ENCODE measurements at places on chromosomes 3 and 15.
A peak's percentile ranks its signal among the peaks of the same experiment; 100 is the strongest.

DNA sequence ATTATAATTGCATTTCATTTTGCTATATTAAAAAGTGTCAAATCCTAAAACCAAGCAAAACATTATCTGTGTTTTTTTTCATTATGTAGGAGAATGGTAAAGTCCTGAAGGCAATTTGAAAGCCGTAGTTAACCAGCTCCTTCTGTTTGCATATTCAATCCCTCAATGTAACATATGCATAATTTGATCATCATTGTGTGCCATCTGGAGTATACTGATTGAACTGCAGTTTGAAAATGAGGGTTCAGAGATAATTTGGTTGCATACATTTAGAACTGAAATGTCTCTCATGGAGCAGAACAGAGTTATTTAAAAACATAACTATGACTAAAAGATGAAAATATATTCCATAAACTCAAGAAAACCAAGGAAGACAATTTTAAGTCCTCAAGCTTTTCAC lies 518.6 kb downstream of the GBE1 start:
- H3K27me3 ChIP-seq, result no peaks in the 10 kb centered on the region
- no peak overlapping the region for H3K4me3 ChIP-seq
- H3K36me3 ChIP-seq, result no peaks in the 10 kb centered on the region
- no peak overlapping the region for H3K27ac ChIP-seq
- no peaks in the 10 kb centered on the region for H3K4me1 ChIP-seq
- no peak for DNase-seq

- DNase-seq, result no peak
- H3K27me3 ChIP-seq, result no peaks in the 10 kb centered on the region
- H3K36me3 ChIP-seq, result no peaks in the 10 kb centered on the region
- H3K4me3 ChIP-seq, result peak overlapping the region; percentile 84
Measured at GRCh38 chr3:25665315-25666280, 891 bp upstream of the TOP2B start.

DNA sequence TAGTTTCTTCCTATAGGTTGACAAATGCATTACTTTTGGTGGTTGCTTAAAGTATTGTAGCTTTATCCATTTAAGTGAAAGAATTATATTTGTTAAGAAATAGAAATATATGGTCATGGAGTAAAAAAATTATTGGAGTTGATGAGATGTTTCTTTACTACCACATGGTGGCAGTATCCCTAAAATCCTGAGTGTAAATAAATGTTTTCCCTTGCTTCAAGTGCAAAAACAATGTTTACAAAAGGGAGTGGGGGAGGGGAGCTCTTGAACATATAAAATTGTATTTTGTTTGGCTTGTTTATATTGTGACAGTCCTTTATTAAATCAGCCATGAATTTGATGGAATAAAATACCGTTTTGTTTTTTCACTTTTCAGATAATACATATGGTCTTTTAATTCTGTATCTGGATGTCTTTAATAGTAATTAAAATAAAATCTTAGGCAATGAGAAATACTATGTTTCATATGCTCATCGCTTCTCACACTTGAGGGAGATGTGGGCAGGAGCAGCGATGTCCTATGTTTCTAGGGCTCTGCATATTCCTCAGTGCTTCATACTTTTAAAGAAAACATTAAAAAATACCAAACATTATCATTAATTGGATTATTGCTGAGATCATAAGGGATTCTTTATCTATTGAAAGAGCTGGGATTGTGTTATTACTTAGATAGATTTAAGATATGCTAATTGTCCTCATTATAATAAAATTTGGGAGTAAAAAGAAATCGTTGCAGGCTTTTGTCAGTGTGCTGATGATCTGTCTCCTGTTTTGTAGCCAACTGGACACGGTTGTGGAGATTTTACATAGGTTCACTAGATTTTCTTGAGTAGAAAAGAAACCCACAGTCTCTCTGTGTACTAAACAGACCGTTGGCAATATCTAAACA lies 349.7 kb downstream of the TUSC7 start:
- no peak overlapping the region for H3K27ac ChIP-seq
- DNase-seq, result no peak
- no peaks in the 10 kb centered on the region for H3K36me3 ChIP-seq
- H3K4me3 ChIP-seq, result no peak overlapping the region
- H3K4me1 ChIP-seq, result peaks cover 14% of the 10 kb centered on the region
- no peaks in the 10 kb centered on the region for H3K27me3 ChIP-seq

DNA sequence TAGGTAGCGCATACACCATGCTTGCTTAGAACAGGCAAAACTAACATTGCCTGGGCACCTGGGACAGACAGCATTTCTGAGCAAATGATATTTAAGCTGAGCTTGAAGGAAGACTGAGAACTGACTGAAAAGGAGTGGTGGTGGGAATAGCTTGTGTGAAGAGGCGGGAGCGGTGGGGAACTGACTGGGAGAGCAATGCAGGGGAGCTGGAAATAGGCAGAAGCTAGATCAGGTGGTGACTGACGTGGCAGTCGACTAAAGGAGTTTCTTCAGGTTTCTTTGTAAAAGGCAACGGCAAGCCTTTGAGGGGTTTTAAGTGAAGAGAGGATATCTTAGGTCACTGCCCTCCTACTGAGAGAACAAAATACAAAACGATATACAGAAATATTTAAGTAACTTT lies 61.8 kb downstream of the NEO1 start:
- H3K36me3 ChIP-seq, result no peaks in the 10 kb centered on the region
- H3K27ac ChIP-seq, result no peak overlapping the region
- no peak for DNase-seq
- no peak overlapping the region for H3K4me3 ChIP-seq
- H3K27me3 ChIP-seq, result no peaks in the 10 kb centered on the region
